ENCODE measurements at places on chromosomes 7 and 10.

DNA sequence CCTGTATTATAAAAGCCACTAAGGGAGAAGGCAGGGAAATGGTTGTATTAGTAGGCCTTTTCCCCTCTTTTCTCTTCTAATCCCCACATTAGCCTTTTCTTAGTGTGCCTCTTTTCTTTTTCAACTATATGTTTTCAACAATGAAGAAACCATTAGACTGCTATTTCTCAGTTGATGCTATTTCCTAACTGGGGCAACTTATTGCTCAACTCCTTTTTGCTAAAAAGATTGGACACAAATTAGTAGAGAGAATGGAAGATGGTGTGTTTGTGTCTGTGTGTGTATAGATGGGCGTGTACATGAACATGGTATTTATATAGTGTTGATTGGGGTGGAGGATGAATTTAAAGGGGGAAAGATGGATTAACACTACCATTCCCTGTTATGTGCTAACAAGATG lies 28.4 kb downstream of the TBC1D12 start:
- DNase-seq: no peak

GRCh38 chr7:51732951-51733350 lies 416.3 kb upstream of the COBL start:
- no peak for DNase-seq

DNA sequence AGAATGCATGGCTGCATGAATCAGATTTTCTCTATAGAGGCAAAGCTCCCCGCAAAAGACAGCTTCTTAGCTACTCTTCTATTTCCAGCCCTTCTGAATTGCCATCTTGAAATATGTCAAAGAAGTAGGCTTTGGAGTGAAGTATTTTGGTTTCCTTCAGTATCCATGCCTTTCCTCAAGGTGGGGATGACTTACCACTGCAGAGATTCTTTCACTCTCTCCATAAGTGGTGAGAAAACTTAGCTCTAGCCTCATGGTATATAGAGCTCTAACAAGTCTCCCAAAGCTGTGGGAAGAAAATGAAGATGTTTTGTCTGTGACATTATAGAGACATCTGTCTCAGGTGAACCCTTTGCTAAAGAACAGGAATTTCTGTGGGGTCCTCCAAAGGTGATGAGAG lies 89.6 kb upstream of the ITGB1 start:
- no peak for DNase-seq

DNA sequence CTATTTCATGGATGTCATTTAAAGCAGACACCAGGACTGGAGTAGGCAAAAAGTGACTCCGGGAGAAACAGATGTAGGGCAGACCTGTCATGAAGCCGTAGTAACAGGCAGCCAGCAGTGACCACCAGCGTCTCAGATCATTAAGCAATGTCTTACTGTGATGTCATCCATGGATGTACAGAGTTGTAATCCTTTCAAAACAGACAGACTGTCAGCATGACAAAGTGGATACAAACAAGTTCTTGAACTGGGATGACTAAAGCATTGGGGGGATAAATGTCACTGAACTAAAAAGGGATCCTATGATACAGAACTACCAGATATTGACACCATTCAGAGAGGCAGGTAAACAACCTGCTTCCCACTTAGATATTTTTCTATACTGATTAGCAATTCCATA lies 675.5 kb downstream of the PARD3 start:
- no peak for DNase-seq

DNA sequence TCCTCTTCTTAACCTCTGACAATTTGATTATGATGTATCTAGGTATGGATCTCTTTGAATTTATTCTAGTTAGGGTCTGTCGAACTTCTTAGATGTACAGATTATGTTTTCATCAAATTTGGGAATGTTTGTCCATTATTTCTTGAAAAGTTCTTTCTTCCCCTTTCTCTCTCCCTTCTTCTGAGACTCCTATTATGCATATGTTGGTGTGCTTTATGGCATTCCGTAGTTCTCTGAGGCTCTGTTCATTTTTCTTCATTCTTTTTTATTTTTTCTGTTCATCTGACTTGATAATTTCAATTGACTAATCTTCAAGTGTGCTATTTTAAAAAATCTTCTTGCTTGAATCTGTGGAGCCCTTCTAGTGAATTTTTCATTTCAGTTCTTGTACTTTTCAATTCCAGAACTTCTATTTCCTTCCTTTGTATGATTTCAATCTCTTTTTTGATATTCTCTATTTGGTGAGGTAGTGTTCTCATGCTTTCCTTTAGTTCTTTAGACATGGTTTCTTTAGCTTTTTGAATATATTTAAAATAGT lies 79.8 kb downstream of the TMEM270 start:
- no peak for DNase-seq

DNA sequence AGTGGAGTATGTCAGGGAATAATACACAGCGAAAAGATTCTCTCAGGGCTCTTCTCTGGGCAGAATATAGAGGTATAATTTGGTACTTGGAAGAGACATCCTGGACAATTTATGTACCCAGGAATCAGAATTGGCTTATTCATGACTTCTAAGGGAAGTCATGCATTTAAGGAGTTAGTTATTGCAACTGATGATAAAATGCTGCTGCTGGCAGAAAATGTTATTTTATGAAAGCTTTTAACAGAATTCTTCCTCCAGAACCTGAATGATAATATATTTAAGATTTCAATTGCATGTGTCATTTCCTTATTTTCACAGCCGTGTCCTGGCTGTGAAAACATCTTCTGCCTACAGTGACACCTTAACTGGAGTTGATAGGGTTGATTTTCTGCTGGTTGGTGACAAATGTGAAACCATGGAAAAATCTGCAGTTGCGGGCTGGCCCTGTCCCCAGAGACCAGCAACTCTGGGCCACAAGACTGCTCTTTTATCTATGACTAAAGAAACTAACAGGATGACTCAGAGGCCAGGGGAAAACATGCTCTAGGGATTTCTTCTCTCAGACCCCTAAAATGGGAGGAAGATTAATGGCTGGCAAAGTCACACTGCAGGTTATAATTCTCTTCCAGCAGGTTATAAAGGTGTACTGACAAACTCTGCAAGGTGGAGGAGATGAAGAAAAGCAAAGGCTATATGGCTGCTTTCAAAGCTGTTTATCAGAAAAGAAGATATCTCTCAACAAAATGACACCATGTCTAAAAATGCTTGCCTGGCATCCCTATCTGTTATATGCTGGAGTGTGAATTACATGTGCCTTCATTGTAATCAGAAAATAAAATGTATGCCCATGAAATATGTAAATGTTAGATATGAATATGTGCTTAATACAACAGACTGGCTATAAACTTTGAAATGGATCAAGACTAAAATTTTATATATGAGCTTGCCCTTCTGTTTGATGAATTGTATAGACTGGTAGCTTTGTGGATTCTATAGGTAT lies 12.1 kb upstream of the TRUB1 start:
- DNase-seq: no peak

GRCh38 chr10:48683424-48683823 lies 1.2 kb upstream of the WDFY4 start:
- DNase-seq: no peak

DNA sequence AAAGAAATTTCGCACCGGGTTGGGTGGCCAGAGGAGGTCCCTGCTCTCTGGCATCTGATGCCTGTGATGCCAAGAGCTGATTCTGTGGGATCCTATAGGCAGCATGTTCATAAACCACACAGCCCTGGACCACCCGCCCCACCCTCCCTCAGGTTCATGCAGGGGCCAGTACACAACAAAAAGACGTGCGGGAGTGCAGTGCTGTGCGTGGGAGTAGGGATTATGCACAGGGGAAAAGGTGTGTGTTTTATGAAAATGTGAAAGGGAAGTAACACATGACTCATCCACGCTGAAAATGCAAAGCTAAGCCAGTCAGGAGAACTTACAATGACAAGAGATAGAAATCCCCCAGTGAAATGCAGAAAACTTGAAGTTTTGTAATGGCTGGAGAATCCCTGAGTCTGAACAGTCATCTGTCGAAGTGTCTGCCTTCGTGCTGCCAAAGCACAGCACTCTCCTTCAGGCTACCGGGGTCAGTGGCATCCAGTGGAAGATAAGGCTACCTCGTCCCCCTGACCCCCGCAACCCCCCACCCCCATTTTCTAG lies 1.1 kb downstream of the KIAA1217 start:
- no peak for DNase-seq

All from NCI-H2029 treated with DMSO at 0.1 percent for 48 hours (cell line).